ENCODE measurements at places on chromosomes 5 and 9.

- ATAC-seq = peak; percentile 78
Measured at GRCh38 chr9:68685770-68686169, 19.3 kb upstream of the PIP5K1B start.

DNA sequence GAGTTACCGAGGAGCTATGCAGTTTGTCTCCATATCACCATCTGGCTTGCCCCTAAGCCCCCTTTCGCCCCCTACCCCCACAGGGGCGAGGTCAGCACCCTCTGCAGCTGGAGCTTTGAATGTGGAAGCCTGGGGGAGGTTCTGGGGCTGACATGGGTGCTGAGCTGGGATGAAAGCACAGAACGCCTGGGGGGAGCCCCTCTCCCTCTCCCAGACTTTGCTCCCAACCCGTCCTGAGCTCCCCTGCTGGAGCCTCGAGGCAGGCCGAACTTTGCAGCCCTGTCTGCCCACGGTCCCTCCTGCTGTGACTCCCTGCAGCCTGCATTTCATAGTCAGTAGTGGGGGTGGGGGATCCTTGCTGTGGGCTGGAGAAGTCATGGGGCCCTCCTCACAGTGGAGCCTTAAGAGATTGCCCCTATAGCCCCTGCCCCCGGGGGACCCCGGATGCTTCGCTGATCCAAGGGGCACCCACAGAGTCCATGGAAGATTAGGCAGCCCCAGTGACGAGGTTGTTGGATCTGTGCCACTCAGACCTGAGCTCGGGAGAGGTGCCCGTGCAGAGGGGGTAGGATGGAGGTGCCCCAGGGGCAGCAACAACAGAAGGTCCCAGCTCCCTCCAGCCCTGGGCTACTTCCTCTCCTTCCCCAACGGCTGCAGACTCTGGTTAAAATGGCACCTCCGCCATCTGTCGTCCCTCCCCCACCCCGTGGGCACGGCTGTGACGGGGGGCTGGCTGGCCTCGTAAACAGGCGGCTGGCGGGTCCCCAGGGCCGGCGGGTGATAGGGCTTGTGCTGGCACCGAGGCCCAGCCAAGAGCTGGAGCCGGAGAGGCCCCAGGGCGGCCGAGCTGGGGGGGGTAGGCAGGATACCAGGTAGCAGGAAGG is 162.0 kb downstream of the C9orf50 start:
- peak; percentile 5 for ATAC-seq

GRCh38 chr5:139459451-139459934 is 3.0 kb downstream of the ECSCR start:
- ATAC-seq = no peak

DNA sequence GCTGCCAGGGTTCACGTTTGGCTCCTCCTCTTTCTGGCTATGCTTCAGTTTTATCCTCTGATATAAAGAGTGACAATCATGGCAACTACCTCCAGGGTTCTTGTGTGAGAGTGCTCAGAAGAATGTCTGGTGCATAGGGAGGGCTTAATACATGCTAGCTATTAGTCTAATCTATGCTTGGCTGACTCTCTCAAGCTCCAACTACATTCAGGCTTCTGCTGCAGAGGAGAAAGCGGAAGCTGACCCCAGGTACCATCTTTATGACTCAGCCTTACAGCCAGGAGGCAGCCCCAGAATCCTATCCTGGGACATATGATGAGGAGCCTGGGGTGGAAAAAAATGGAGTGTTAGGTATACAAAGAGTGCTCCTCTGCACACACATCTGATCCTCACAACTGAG is 32.1 kb upstream of the RASGRF2 start:
- ATAC-seq = no peak

- peak; percentile 83 for ATAC-seq
Measured at GRCh38 chr5:58322453-58322852, 137.4 kb downstream of the PLK2 start.

DNA sequence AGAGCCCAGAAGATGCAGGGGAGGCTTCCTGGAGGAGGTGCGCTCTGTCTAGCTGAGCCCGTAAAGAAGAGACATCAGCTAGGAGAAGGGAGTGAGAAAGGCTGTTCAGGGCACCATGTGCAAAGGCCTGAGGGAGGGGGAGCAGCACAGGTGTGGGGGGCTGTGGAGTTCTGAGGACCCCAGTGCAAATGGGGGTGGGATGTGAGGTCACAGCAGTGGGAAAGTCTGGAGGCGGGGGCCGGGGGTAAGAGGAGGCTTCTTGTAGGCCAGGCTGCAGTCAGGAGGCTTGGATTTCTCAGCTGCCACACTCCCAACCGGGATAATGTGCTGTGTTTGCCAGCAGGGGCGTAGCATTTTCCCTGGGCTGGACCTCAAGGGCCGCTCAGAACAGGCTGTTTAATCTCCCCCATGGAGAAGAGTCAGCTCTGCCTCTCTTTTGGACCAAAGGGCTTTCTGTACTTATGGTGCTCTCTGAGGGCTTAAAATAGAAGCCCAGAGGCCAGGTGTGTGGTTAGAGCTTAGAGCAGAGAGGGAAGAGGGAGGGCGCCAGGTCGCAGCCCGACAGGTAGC is 5.7 kb downstream of the NEURL1B start:
- peak; percentile 29 for ATAC-seq

DNA sequence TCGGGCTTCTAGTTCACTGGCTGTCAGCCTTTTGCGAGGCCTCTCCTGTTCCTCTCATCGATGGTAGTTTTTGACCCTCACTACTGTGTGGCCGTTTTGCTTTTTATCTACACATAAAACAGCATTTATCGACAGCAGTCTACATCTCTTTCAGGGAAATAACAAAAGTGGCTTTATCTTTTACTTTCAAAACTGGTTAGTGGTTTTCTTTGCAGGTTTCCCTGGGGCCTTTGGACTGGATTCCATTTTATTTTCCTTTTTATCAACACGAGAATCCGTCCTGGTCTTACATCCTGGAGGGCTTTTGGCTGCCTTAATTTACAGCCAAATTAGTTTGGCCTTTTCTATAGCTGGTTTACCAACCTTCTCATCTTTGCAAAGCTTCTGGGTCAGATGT is 793 bp upstream of the PKD2L2 start:
- peak; percentile 41 for ATAC-seq

DNA sequence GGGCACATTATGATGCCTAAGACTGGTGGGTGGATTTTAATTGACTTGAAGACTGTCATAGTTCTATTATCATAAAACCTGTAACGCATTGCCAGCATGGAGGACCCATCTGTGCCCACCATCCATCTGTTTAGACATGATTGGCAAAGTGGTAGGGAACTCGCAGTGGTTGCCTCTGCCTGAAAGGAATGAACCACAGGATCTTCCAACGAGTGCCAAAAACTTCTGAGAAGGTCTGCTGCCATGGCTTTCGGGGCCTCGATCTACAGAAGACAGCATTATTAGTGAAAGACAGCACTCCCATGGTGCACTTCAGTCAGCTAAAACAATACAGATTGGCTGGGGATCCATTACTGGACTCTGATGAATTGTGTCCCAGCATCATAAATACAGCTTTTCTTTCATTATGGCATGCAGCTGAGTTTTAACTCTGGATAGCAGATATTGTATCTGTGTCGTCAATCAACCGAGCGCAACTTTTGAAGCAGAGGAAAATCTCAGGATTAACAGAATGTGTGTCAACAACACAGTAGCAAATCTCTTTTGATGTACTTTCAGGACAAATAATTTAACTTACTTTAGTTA is 74.3 kb downstream of the ZDHHC21 start:
- no peak for ATAC-seq

DNA sequence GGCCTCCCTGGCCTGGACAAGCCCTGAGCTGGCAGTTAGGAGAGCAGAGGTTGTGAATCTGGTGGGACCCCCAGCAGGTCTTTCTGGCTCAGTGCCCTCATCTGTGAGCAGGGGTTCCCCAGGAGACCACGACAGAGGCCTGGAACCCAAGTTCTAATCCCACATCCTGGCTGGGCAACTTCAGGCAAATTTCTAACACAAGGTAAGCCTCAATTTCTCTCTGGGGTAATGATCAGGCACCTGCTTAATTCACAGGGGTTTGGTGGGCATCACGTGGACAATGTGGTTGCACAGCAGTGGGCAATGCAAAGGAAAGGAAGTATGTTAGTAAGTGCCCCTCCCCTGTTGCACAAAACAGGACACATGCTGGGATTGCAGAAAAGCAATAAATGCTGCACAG is 1.9 kb upstream of the KCNIP1 start:
- no peak for ATAC-seq

DNA sequence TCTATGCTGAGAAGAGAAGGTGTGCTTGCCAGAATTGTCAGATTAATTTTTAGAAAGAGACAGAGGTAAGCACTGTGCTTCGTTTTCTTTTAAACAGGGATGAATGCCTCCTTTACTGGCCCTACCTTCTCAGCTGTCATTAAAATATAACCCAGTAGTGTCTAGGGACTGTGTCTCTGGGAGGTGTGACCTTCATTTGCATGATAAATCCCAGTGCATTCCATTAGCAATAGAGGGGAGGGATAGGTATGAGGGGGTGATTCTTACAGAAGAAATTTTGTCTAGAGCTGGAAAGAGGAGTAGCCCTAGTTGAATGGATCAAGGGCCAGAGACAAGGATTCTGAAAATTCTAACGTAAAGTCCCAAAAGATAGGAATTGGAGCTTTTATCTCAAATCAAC is 351.5 kb downstream of the BNC2 start:
- ATAC-seq = no peak

GRCh38 chr5:32044939-32045338 is 129.2 kb downstream of the GOLPH3 start:
- peak; percentile 78 for ATAC-seq

- no peak for ATAC-seq
Measured at GRCh38 chr5:44622331-44622730, 186.4 kb upstream of the MRPS30 start.

GRCh38 chr5:65483546-65484346 is 2.0 kb upstream of the ADAMTS6 start:
- ATAC-seq = peak; percentile 56

- ATAC-seq = no peak
Measured at GRCh38 chr5:4192111-4192510, 596.5 kb downstream of the IRX1 start.

- ATAC-seq = no peak
Measured at GRCh38 chr9:85502815-85503655, 238.7 kb downstream of the AGTPBP1 start.

DNA sequence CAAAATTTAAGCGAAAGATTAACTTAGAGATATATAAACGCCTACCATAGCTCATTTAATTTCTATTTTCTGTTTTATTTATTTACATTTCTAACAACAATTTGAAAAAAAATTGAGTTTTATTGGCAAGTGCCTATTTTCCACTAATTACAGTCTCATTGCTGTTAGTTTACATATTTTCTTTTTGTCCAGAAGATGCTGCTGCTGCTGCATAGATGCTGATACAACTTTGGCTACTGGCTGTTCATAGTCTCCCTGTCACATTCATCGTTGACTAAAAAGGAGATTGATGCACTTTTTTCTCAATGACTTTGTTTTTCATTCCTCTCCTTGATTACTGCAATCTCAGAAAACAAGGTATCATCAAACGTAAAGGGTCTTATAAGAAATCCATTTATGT is 235.4 kb downstream of the CDH9 start:
- ATAC-seq = no peak

DNA sequence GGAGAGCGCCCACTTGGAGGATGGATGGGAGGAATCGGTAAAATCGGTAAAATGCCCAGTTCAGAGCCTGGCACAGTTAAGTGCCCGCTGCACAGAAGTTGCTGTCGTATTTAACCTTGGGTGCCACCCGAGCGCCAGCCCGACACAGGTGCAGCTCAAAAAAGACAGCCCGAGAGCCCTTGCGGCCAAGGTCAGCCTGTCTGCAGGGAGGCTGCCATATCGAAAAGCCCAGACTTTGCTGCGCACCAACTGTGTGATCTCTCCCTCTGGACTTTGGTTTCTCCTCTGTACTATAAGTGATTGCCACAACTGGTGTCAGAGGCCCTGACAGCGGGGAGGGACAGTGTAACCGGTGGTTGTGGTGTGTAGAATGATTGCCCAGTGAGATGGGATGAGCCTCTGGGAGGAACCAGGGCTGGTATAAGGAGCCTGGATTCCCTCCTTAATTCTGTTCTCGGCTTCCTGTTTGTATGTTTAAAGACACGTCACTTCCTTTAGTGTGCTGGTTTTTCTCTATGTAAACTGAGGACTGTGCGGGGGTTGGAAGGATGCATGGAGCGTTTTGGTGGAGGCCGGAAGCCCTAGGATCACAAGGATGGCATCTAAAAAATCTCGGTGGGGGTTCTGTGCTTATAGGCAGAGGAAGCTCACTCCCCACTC is 792 bp downstream of the NTMT1 start:
- ATAC-seq = peak; percentile 64

- no peak for ATAC-seq
Measured at GRCh38 chr5:172377856-172378255, 76.5 kb downstream of the SH3PXD2B start.

DNA sequence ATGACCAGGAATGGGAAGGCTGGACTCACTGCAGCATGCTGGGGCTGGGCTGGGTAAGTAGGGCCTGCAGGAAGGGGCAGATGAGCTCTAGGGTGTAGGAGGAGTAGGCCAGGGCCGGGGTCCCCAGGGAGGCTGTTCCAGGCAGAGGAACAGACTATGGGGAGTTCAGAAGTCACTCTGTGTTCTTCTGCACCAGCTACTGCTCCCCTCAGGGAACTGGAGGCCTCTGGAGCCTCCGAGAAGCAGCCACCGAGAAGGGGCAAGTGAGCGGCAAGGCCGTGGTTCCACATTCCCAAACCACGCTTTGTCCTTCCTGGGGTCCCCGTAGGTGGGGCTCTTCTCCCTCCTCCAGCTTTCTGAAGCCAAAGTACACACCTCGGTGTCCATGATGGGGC is 8.4 kb upstream of the SLC2A6 start:
- no peak for ATAC-seq

DNA sequence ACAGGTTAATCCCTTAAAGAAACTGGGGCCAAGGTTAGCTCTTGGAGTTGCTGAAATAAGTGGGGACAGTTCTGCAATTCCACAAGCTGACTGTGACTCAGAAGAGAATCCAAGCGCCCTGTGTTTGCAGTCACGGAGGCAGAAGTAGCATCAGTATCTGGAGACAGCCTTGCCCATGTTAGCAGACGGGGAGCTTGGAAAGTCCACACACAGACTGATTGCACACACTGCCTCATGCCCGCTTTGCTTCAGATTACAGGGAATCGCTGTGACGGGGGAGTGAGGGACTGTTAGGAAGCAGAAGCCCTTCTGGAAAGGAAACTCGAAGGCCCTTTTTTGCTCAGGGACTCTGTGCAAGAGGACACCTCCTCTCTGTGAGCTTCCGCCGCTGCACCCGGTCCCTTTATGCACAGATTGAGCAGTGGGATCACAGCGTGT is 30.9 kb upstream of the PPP1R26 start:
- no peak for ATAC-seq

DNA sequence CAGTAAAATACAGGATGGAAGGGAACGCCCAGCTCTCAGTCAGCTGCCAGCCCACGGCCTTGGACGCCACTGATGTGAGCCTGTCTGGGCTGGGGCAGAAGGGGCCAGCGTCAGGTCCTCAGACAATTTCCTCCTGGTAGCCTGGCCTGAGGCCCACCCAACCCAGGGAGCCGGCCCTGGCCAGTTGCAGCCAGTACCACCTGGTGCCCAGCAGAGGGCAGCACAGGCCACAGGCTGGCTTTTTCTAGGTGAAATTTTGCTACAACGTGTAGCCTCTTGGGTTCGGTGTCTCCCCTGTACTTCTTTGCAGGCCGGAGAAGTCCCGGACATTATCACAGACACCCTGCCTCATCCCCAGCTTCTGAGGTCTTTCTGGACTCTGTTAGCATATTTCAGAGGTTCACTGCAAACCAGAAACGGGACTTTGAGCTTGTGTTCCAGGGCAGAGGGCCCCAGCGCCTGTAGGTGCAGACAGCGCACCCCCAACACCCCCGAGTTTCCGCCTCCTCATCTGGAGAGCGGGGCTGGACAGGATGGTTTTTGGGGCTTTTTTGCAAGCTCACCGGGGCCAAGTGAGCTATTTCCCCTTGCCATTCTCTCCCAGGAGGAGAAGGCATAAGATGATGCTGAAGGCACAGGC is 45.9 kb upstream of the KCNMB1 start:
- peak; percentile 93 for ATAC-seq

GRCh38 chr9:28720746-28721145 is 1147.5 kb upstream of the C9orf72 start:
- ATAC-seq = no peak

Data from SK-N-SH treated with all-trans-retinoic acid at 6 μM for 48 hours (cell line).